ENCODE measurements at places on chromosomes 12 and 14.

GRCh38 chr12:15044471-15044870 lies 71.6 kb downstream of the PDE6H start:
- DNase-seq = no peak

DNA sequence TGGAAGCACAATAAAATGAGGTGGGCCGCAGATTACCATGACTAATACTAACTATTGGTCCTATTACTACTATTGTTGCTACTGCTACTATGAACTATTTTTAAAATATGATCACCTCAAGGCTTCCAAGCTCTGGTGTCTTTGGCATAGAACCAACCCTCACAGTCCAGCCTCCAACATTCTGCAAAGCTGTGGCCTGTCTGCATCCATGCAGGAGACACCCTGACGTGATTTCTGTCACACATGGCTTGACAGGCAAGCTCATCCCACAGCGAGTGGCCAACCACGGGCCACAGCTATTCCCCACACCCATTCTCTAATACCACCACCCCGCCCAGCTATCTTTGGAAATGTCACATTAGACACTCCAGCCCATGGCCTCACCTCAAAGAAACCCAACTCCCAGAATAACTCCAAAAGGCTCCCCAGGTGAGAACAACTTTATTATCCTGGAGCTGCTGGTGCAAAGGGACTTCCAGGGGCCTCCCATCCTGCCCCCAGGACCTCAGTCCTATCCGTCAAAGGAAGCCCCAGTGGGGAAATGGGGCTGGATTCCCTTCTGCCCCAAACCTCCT lies 14.4 kb downstream of the ISCU start:
- DNase-seq = no peak

GRCh38 chr12:95739561-95740313 lies 50.8 kb downstream of the NTN4 start:
- DNase-seq = no peak

GRCh38 chr12:54463484-54463883 lies 9.9 kb downstream of the GTSF1 start:
- no peak for DNase-seq

GRCh38 chr14:100654814-100655740 lies 67.9 kb upstream of the BEGAIN start:
- peak; percentile 60 for DNase-seq

DNA sequence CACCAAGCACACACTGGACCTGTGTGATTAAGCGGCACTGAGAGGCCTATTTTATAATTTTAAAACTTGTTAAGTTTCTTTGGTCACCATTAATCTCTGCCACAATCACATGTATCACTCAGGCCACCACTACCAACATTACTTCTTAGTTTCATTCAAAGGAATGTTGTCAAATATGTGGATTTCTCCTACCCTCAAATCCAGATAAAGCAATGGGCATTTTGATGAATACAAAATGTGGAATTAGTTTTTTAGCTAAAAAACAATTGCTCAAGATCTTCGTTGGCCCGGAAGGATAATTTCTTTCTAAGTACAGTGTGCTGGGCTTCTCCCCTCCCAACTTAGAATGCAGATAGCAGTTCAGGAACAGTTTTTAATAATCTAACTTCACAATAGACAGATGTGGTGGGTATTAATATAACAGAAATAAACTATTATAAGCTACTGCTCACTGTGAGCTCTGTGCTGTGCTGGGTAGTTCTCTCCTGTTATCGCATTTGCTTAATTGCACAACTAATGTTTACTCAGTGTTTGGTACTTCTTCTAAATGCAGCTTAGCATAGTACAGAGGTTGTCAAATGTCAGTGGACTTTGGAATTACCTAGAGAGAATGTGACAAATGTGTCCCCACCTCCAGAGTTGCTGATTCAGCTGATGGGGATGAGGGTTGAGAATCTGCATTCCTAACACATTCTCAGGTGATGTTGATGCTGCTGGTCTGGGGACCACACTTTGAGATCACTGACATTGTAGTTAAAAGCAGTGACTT lies 266.7 kb upstream of the AMIGO2 start:
- DNase-seq = no peak

GRCh38 chr12:110790301-110790700 lies 47.6 kb upstream of the PPP1CC start:
- no peak for DNase-seq

DNA sequence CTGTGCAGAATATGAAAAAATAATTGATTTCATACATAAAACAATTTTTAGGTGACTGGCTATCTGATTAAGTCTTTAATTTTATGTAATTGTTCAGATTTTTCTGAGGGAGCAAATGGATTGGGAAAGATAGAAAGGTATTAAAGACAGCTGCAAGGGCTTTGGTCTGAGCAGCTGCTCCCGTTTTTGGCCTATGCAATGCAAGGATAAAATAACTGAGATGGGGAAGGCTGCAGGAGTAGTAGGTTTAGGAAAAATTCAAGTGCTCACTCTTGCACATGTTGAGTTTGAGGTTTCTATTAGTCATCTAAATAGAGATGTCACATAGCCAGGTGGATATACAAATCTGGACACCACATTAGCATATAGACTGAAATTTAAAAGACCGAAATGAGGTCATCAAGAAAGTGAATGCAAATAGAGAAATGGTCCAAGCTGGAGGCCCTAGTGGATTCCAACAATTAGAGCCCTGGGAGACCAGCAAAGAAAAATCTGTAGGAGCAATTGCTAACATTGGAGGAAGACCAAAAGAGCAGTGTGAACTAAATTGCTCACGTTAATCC lies 144.0 kb downstream of the PPFIA2 start:
- no peak for DNase-seq

- peak; percentile 19 for DNase-seq
Measured at GRCh38 chr12:80195074-80195726, 95.9 kb downstream of the OTOGL start.

DNA sequence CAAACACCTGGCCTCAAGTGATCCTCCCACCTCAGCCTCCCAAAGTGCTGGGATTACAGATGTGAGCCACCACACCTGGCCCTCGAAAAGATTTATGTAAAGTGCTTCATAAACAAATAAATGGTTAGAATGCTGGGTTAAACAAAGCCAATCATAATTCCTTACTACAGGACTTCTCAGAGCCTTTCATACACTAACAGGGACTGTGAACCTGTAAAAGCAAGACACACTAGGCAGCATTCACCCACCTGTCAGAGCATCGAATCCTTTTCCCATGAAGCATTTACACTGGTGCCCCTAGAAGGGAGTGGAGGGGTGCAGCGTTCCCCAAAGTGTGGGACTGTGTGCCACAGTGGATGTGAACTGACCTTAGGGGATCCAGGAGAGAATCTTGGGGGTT lies 29.5 kb downstream of the TRPV4 start:
- DNase-seq = no peak

GRCh38 chr14:73125169-73125588 lies 11.1 kb upstream of the PSEN1 start:
- no peak for DNase-seq

DNA sequence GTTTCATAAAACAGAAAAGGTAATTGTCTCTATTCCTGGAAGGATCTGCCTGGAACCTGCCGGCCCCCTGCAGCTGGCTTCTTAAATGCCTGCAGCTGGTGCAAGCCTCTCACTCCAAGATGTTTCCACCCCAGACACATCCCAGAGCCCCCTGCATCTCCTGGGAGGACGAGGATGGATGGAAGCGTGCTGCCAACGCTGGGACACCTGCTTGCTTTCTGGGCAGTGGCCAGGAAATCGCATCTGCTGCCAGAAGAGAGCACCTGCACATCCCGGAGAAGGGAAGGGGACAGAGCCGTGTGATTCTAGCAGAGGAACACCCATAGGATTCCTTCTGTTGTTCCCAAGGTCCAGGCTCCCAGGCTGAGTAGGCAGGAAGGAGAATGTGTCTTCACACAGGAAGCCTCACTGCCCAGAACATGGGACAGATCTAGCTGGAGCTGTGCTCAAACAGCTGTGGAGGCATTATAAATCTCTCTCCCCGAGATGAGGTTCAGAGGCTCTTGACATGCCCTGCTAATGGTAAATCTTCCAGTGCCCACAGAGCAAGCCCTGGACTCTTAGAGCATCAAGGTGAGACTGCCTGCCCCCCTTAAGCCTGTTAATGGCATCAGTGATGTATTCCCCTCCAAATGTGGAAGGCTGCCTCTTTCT lies 138.8 kb upstream of the MAP1LC3B2 start:
- no peak for DNase-seq

All from suppressor macrophage (primary cell).